ENCODE measurements at places on chromosomes 2 and 18. TPM values are rescaled to one million over a fixed set of nuclear protein-coding genes. Genes with fewer than 3 reads are reported as not detected.

Gene CAPN14
- total RNA-seq: 1.8 TPM

Gene ADRA2B
- total RNA-seq: 0.60 TPM

Gene ESCO1
- 17.7 TPM for total RNA-seq

Gene EML6
- 38.8 TPM for total RNA-seq

Gene MTCL1
- 82.0 TPM for total RNA-seq

Gene SMYD1
- total RNA-seq: 1.3 TPM

Gene CABLES1
- 63.4 TPM for total RNA-seq

Gene STAT4
- 38.6 TPM for total RNA-seq

Gene MRPL53
- 39.9 TPM for total RNA-seq

Gene RBFA
- total RNA-seq: 25.2 TPM

Gene ATP8B1
- 16.8 TPM for total RNA-seq

Gene MARCO
- total RNA-seq: 4.8 TPM

Gene FLACC1
- 10.2 TPM for total RNA-seq

Gene CRYGD
- total RNA-seq: 1.5 TPM

Gene SULT1C4
- total RNA-seq: 6.9 TPM

Gene OTOS
- 4.8 TPM for total RNA-seq

Gene EDAR
- total RNA-seq: not detected

Gene ARHGEF33
- total RNA-seq: 7.3 TPM

Gene ABHD1
- total RNA-seq: 4.0 TPM

Gene KIAA2012
- 4.9 TPM for total RNA-seq

Gene TNFRSF11A
- total RNA-seq: 4.8 TPM

Gene C2orf81
- 6.9 TPM for total RNA-seq

Gene IL1R2
- total RNA-seq: 1.0 TPM

Gene LOXL3
- total RNA-seq: 8.2 TPM

Gene C1GALT1C1L
- 0.93 TPM for total RNA-seq

Gene UGT1A3
- total RNA-seq: not detected

Gene EVX2
- not detected for total RNA-seq

Gene AGXT
- total RNA-seq: not detected

Gene PCGF1
- 22.8 TPM for total RNA-seq

Gene ASB1
- 60.5 TPM for total RNA-seq

Gene TMEM127
- total RNA-seq: 33.5 TPM

Gene PHLPP1
- total RNA-seq: 69.6 TPM

Gene OTX1
- total RNA-seq: 3.7 TPM

Gene CTAGE1
- not detected for total RNA-seq

Gene EIF2AK3
- total RNA-seq: 16.3 TPM

Gene HOXD13
- not detected for total RNA-seq

Gene TEKT4
- 0.46 TPM for total RNA-seq

Data from dorsolateral prefrontal cortex (tissue), 122 donors.